ENCODE measurements at places on chromosomes 6 and 20.
A peak's percentile ranks its signal among the peaks of the same experiment; 100 is the strongest.

DNA sequence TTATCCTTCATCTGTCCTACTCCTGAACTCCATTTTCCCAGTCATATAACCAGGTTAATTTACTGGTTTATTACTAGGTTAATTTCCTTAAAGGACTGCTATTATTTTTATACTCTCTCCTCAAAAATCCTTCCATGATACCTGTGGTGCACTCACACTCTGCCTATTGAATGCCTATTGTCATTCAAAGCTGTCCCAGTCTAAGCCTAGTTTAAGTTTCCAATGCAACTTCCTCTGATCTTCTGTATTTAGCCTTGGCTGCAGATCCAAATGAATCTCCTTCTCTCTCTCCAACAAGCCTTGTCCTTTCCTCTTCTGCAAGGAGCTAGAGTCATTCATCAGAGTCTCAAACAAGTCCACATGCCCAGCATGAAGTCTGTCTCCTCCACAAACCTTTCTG lies 41.3 kb upstream of the ADGRF5 start:
- no peak for DNase-seq

GRCh38 chr20:48236000-48236970 lies 451.0 kb upstream of the SULF2 start:
- DNase-seq, result no peak

- DNase-seq, result no peak
These were observed 144.7 kb downstream of the MYO6 start for GRCh38 chr6:75893776-75894152.

GRCh38 chr6:12963567-12963966 lies 247.0 kb downstream of the PHACTR1 start:
- no peak for DNase-seq

GRCh38 chr20:63054103-63054474 lies 47.3 kb upstream of the BHLHE23 start:
- no peak for DNase-seq

DNA sequence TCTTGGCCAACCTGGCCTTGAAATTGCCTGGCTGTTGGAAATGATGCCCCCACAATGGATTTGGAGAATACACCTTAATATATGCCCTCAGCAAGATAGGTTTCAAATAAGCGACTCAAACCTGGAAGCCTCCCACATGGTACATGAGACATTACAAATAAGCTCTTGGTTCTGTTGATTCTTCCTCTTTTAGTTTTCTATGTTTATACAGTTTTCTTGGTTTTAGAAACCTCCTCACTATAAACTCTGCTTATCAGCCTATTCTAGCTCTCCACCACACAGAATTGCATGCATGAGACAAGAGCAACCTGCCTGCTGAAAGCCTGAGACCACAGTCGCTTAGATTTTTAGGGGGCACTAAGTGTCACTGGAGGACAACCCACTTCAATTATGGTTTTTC lies 108.8 kb upstream of the PREP start:
- no peak for DNase-seq

DNA sequence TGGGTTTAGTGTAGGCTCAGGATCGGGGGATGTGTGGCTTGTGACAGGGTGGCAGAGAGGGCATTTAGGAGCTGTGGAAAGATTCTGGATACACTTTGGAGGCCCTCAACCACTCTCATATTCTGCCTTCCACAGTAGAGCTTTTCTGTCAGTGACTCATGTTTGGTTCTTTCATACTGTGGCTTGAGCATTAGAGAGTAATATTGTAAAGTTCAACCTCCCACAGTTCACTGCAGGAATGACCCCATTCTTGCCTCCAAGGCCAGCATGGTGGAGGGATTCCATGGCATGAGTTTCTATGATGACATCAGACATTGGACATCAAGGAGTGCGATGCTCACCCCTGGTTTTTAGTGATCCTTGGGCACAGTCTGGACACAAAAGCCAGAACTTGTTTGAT lies 50.9 kb downstream of the DTD1 start:
- DNase-seq, result no peak

DNA sequence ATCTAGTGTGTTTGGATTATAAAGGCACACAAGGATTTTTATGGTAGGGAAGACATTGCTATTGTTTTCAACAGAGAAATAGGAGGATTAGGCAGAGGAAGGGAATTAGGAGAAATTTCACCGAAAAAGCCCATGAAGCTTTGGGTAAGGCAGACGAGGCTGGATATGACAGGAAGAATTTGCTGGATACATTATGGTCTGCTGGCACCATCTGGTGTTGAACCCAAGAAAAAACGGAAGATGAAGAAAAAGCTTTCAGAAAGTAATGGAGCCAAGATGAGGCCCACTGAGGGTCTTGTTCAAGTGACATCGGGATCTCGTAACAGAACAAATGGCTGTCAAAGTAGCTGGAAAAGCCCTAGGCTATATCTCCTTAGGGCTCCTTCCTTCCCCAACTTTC lies 56.5 kb downstream of the OR2J2 start:
- DNase-seq, result no peak

DNA sequence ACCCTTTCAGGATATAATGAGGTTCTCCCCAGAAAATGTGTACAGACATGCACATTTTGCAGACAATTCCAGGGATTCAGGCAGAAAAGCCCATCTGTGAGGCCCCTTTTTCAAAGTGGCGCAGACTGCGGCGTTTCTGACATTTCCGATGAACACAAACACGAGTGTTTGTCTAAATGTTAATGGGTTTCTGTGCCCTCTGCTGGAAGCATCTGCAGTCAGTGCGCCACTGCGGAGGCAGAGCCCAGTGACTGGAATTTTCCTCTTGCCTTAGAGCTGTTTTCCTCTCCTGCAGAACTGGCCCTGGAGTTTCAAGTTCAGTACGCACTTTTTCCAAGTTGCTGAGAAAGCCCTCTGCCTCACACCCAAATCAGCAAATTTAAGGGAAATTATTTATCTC lies 15.3 kb downstream of the ANKRD60 start:
- DNase-seq, result no peak

- DNase-seq, result no peak
These were observed 24.8 kb downstream of the SUN5 start for GRCh38 chr20:32979201-32979998.

DNA sequence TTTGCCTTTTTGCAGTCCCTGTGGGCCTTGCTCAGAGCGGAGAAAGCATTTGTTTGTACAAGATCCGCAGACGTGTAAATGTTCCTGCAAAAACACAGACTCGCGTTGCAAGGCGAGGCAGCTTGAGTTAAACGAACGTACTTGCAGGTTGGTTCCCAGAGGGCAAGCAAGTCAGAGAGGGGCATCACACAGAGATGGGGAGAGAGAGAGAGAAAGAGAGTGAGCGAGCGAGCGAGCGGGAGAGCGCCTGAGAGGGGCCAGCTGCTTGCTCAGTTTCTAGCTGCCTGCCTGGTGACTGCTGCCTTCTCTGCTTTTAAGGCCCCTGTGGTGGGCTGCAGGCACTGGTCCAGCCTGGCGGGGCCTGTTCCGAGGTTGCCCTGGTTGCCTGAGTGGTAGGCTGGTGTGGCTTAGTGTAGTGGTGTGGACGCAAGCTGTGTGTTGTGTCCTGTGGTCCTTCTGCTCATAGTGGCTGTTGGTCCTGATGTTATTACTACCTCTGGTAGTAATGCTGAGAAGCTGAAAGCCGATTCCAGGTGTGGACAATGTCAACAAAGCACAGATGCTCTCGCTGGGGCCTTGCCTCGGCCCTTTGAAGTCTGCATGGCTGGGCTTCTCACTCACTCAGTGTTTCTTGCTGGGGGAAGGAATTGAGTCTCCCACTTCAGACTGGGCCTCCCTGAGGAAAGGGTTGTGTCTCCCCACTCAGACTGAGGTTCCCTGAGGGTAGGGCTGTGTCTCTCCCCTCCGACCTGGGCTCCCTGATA lies 12.1 kb downstream of the VEGFA start:
- DNase-seq, result no peak

DNA sequence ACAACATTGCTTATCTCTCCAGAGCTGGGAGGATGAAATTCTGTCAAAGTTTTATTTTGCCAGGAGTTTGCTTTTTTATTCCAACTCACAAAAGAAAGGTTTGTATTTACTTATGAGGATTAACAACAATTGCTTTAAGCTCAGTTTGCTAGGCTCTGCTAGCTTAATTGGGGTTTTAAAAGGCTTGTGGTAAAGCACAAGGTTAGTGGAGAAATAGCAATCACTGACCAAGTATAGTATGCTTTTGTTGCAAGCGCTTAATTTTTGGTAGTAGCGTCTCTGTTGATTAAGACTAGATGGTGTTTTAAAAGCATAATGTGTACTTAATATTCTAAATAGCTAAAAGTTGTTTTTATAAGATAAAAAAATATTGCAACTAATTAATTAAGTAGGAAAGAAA lies 45.7 kb downstream of the TINAG start:
- no peak for DNase-seq

DNA sequence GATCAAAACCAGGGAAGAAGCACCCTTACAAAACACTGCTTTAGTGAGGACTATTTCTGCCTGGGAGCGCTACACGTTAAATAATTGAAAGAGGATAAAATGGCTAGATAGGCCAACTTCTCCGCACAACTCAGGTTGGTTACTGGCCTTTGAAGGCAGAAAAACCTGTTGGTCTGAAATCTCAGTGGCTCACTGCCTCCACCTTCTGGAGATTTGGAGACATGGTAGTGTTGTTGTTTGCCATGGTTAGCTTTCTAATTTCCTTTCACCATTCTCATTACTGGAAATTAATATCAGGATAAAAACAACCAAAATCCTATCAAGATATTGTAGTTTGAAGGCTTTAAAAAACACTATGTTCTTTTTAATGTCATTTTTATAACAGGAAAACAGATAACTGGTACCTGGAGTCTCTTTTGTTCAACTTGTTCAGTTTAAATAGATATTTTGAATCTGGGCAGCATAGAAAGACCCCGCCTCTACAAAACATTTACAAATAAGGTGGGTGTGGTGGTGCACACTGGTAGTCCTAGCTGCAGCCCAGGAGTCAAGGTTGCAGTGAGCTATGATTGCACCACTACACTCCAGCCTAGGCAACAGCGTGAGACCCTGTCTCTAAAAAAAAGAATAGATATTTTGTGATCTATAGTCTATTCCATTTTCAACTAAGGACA lies 27.5 kb upstream of the BCLAF1 start:
- peak; percentile 11 for DNase-seq

- no peak for DNase-seq
These were observed 261.9 kb downstream of the CDH26 start for GRCh38 chr20:60219984-60220562.

- DNase-seq, result no peak
These were observed 521.7 kb downstream of the EPM2A start for GRCh38 chr6:145213614-145214013.

DNA sequence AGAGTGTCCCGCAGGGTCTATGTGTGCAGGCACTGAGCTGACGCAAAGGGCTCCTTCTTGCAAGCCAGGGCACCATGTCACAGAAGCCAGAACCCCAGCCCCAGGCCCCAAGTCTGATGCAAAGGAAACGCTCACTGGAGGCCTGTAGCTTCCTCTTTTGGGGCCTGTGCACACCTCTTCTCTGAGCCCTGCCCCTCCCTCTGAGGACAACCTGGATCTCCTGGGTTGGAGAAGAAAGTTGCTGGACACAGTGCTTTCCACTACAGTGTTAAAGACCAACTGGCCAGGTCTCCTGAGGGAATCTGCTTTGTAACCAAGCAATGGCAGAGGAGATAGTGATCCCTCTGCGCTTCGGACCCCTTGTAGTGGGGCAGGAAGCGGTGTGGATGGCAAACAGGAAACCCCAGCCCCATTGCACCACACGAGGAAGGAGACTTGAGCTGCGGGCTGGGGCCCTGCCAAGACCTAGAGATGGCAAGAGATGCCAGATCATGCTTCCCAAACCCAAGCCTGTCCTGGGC lies 90.0 kb downstream of the PRND start:
- no peak for DNase-seq

DNA sequence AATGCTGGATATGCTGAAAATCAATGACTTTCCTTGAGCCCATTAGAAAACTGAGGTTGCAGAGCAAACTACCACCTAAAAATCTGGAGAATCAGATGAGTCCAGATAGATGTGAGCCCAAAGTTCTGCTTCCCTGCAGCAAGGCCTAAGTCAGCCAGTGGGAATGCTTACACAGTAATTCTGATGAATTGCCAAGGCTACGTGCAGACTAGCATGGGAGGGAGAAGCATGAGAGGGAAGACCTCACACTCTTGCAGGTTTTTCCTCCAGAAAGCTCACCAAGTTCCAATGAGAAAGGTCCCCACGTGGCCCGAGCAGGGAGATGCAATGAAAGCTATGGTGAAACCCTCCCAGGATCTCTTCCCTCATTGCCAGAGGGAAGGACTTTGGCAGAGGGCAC lies 104.8 kb upstream of the SIRPA start:
- no peak for DNase-seq

GRCh38 chr20:39627765-39628164 lies 665.6 kb downstream of the DHX35 start:
- no peak for DNase-seq

DNA sequence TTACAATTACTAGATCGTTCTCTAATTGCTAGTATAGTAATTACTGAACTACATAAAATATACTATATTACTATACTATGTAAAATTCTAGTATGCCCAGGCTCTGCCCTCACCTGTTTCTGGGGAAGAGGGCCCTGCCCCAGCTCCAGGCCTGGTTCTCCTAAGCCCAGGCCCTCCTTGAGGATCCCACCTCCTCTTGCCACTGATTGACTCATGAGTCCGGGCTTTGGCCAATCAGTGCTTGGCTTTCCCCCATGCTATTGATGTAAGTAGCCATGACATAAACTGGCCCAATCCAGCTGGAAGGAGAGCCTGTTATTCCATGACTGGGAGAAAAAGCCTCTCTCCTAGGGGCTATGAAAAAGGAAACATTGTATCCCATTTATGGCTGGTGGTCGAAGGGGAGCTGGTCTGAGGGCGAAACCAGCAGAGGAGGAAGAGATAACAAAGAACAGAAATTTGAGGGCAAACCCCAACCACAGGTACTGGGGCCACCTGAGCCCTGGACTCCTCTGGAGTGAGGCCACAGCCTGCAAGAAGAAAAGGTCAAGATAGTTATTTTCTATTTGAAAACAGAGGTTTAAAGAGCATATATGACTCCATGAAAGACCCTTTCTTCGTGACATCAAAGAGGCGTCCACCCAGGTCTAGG lies 129.3 kb upstream of the CD93 start:
- DNase-seq, result no peak

- no peak for DNase-seq
These were observed 133.7 kb downstream of the MYO6 start for GRCh38 chr6:75882734-75883133.

DNA sequence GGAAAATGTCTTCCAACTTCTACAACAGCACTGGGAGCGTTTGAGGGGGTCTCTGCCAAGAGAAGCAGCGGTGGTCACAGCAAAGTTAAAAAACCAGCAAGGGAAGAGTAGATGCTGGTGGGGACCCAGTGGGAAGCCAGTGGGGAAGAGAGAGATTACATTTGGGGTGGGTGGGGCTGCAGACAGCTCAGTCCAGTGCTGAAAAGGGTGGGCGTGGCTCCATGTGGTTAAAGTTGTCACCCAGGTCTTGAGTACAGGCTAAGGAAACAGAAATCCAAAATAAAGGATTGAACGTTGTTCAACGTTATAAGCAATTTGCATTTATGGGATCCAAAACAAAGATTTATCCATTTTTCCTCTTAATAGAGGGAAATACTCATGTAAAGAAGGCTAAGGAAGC lies 106.3 kb upstream of the LY86 start:
- no peak for DNase-seq

- no peak for DNase-seq
These were observed 31.3 kb upstream of the CDH4 start for GRCh38 chr20:61220626-61221325.

- no peak for DNase-seq
These were observed 859.4 kb downstream of the MAFB start for GRCh38 chr20:39829661-39830060.

- no peak for DNase-seq
These were observed 18.1 kb downstream of the SLX4IP start for GRCh38 chr20:10453241-10453640.

- DNase-seq, result no peak
These were observed 193.6 kb downstream of the EDN1 start for GRCh38 chr6:12483712-12484111.
